ENCODE measurements at places on chromosomes 1 and 21. TPM values are rescaled to one million over a fixed set of nuclear protein-coding genes. Genes with fewer than 3 reads are reported as not detected.
A peak's percentile ranks its signal among the peaks of the same experiment; 100 is the strongest.

DNA sequence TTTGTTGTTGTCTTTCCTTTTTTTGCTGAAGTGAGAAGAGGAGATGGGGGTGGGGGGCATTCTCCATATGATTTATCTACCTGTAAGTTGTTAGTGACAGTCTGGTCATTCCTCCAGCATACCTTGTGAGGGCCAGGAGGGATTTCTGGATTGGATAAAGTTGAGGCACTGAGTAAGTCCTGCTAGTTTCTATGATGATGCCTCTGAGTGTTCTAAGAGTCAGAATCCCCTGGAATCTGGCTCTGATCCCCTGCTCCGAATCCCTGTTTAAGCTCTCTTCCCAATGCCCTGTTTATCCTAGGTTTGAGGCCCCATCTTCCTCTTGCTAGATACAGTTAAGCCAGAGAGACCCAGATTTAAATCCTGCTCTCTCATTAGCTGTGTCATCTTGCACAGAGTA is 83.2 kb upstream of the HOOK1 start:
- H3K27ac ChIP-seq = peak overlapping the region; percentile 81
- H3K4me3 ChIP-seq = no peak overlapping the region
- no peak for DNase-seq
- H3K27me3 ChIP-seq = no peaks in the 10 kb centered on the region
- H3K36me3 ChIP-seq = no peaks in the 10 kb centered on the region

DNA sequence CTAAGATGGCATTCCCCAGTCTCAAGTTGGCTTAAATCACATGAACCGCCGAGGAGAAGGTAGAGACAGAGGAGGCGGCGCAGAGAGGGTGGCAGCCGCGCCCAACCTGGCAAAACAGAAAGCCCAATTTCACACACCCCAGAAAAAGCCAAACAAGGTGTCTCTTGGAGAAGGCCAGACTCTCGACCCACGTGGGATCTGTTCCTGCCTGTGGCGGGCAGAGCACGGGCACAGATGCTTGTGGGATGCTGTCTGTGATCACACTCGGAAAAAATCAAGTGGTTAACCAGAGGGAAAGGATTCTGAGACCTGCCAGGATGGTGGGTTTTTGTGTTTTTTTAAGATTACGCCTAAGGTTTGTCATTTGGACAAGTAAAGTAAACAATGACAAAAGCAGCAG is 80.7 kb downstream of the MRPL37 start:
- no peak overlapping the region for H3K4me3 ChIP-seq
- H3K36me3 ChIP-seq = peaks cover 23% of the 10 kb centered on the region
- no peaks in the 10 kb centered on the region for H3K27me3 ChIP-seq
- DNase-seq = peak; percentile 92

DNA sequence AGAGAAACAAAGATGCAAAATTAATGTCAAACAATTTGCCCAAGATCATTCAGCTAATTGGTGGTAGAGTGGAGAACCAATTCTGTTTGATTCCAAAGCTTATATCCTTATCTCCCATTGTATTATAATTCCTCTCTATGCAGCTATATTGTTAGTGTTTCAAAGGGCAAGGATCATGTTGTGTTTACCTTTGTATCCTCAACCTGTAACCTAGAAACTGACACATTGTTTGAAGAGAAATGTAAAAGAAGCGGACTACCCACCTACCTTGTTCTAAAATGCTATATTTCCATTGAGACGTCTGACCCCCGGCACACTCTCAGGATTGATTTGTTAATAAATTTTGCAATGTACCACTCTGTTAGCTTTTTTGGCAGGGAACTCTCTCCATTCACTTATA is 9.3 kb downstream of the RAVER2 start:
- no peaks in the 10 kb centered on the region for H3K4me1 ChIP-seq
- no peak overlapping the region for H3K27ac ChIP-seq
- H3K36me3 ChIP-seq = no peaks in the 10 kb centered on the region
- DNase-seq = no peak

- H3K27ac ChIP-seq = no peak overlapping the region
- no peak overlapping the region for H3K4me3 ChIP-seq
- no peaks in the 10 kb centered on the region for H3K27me3 ChIP-seq
These were observed 78.2 kb upstream of the ARHGAP29 start for GRCh38 chr1:94315552-94316116.

- no peaks in the 10 kb centered on the region for H3K27me3 ChIP-seq
- no peak for DNase-seq
- no peak overlapping the region for H3K4me3 ChIP-seq
- H3K27ac ChIP-seq = no peak overlapping the region
These were observed 31.7 kb upstream of the CLDN14 start for GRCh38 chr21:36511484-36512220.

- H3K27ac ChIP-seq = no peak overlapping the region
- peaks cover 6% of the 10 kb centered on the region for H3K4me1 ChIP-seq
- no peaks in the 10 kb centered on the region for H3K27me3 ChIP-seq
- peak; percentile 59 for DNase-seq
These were observed 42.4 kb downstream of the CTNNBIP1 start for GRCh38 chr1:9867408-9868243.

- no peaks in the 10 kb centered on the region for H3K27me3 ChIP-seq
- peaks cover 10% of the 10 kb centered on the region for H3K36me3 ChIP-seq
- DNase-seq = no peak
- H3K27ac ChIP-seq = no peak overlapping the region
- H3K4me3 ChIP-seq = no peak overlapping the region
These were observed 119.6 kb downstream of the ATF6 start for GRCh38 chr1:161885759-161886158.

DCDC2B gene
- total RNA-seq = not detected

NTRK1 gene
- total RNA-seq = not detected

C1orf141 gene
- not detected for total RNA-seq

NUP210L gene
- total RNA-seq = not detected

Measured in SJSA1 (cell line).